RCC 7860 (cell line): ENCODE measurements at places on chromosomes 6 and 20.

- DNase-seq: no peak
Measured at GRCh38 chr20:45406260-45407066, 1.6 kb upstream of the DBNDD2 start.

DNA sequence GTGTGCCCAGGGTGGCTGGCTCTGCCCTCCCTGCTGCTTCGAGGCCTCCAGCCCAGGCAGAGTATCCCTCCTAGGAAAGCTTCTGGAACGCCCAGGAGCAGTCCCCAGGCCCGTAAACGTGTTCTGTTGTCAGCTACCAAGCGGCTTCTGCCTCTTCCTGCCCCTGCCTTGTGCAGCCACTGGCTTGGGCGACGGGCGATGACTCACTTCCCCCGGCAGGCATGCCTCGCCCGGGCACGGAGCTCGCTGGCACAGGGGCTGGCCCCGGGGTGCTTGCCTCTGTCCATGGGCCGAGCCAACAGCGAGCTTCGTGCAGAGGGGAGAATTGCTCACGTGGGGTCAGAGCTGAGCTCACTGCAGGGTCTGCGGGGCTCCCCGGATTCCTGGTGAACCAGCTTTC, 86.7 kb upstream of the THBS2 start:
- peak; percentile 42 for DNase-seq

GRCh38 chr20:18983796-18984195, 170.2 kb downstream of the SCP2D1 start:
- DNase-seq: no peak

DNA sequence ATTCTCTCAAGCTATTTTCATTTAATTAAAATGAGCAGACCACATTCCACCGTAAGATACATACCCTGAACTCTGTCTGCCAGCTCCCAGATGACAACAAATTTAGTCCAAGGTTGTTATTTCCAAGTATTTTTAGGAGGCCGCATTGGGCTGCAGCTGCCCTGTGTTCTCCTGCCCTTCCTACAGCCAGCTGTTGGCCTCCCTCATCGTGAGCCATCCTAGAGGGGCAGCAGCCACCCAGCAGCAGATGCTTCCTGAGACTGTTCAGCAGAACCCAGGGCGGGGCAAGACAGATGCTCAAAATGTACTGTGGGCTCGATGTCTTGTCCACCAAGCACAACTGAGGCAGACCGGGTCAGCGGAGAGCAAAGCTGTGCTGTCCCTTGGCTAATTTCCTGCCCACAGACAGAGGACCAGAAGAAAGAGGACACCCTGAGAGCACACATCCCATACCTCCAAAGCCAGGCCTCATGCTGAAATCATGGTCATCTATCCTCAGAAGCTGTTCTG, 16.4 kb downstream of the GABRR1 start:
- no peak for DNase-seq

- no peak for DNase-seq
Measured at GRCh38 chr6:111072801-111073360, 14.4 kb upstream of the SLC16A10 start.

DNA sequence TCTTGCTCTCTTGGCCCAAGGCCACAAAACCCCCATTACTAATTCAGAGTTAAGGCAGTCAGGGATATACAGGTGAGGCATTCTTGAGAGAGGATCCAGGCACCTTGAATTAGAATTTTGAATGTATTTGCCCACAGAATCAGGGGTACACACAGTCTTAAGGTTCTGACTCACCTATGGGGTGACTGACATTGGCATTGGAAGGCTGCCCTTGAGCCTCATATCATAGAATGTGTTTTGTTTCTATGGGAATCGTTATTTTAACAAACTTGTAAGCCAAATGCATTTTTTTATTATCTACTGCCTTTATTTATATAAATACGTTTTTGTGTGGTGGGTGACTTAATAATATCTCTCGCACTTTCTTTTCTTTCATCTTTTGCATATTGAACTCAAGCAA, 218.6 kb upstream of the CITED2 start:
- DNase-seq: no peak

DNA sequence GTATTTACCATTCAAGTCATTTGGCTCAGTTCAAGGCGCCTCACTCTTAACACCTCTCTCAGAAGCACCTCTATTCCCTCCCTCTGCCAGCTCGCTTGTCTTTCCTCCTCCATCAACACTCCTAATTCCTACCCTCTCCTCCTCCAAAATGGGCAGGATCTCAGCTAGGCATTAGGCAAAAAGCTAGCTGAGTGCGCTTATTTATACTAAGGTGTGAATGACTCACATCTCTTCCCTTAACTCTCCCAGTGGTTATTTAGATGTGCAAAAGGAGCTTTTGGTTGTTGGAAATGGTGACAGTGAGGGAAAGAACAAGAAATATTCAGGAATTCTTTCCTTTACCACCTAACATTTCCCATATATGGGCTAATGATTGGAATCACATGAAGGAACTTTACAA, 29.1 kb downstream of the PACSIN1 start:
- no peak for DNase-seq

- DNase-seq: peak; percentile 39
Measured at GRCh38 chr6:28489366-28490204, 26.0 kb downstream of the GPX6 start.

DNA sequence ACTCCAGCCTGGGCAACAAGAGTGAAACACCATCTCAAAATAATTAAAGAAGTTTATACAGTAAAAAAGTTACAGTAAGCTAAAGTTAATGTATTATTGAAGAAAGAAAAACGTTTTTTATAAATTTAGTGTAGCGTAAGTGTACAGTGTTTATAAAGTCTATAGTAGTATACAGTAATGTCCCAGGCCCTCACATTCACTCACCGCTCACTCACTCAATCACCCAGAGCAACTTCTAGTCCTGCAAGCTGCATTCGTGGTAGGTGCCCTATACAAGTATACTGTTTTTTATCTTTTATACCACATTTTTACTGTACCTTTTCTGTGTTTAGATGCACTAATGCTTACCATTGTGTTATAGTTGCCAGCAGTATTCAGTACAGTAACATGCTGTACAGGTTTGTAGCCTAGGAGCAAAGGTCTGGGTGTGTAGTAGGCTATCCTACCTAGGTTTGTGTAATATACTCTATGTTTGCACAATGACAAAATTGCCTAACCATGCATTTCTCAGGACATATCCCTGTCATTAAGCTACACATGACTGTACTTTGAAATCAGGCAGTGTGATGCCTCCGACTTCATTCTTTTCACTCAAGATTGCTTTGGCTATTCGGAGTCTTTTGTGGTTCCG, 16.7 kb downstream of the MGME1 start:
- no peak for DNase-seq

DNA sequence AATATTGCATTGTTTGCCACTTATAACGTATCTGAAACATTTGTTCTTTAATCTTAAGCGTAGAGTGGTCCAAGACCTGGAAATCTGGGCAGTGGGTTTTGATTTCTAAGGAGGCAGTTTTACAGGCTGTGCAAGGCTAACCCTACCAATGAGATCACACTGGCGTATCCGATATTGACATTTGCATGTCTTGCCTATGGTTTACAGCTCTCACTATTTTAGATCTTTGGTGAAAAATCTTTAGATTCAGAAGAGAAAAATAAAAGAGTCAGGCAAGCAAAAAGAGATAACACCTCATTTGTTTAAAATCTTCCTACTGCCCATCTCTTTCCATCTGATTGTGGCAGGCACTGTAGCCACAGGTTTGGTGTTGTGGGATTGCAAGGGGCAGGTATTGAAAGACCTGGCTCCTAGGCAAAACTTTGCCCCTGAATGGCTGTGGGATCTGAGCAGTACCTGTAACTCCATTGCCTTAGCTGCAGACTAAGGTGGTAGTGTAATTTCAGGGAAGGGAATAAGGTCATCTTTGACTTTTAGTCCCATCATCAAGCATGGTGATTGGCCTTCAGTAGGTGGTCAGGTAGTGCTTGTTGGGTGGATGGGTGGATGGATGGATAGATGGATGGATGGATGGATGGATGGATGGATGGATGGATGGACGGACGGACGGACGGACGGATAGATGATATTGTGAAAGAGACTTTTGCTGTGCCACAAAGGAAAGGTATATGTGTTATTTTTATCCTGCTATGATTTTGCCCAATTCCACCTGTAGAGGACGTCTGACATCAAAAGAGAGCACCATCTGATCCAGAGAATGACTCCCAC, 1.9 kb downstream of the TNFAIP3 start:
- DNase-seq: no peak

DNA sequence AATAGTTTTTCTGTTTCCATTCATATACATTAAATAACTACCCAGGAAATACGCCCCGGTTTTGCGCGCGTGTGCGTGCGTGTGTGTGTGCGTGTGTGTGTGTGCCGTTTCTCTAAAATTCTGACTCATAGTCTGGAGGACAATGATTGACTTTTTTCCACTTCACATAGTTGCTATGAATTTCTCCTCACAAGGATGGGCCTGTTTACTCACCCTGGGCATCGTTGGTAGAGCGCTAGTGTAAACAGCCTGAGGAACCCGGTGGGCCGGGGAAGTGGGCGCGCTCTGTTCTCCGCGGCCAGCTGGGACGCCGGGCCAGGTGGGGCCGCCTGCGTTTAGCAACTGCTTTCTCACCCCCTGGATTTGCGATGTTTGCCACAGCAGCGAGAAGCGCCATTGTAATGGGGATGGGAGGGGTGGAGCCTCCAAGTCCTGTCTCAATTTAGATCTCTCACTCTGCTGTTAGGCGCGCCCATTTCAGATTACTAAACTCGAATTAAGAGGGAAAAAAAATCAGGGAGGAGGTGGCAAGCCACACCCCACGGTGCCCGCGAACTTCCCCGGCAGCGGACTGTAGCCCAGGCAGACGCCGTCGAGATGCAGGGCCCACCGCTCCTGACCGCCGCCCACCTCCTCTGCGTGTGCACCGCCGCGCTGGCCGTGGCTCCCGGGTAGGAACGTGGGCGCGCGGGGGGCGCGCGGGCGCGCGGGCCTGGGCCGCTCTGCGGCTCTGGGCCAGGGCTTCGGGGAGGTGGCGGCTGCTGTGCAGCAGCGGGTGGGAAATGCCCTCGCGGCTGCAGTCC, at the start of gene CD109:
CD109 (plus strand) TSS at position 585 of the 803 bp plus-strand sequence; CDS start at position 598, 13 bp downstream.
- DNase-seq: peak; percentile 75

GRCh38 chr6:8315154-8315553, 120.2 kb downstream of the SLC35B3 start:
- no peak for DNase-seq

DNA sequence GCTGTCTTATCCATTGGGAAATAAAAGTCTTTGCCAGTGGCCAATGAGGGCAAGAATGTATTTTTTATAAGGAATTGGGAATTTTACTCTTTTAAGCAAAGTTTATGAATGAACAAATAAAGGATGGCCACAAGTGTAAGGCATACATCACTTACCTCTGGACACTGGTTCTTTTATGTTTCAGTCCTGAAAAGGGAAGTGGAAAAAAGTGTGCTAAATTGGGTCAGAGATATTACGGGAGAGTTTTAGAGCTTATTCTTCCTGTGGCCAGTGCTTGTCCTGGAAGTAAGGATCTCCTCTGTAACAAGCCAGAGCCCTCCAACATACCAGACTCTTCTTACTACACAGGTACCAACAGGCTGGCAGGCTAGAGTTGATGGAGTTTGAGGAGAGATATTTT, 22.5 kb upstream of the RIPK1 start:
- no peak for DNase-seq

DNA sequence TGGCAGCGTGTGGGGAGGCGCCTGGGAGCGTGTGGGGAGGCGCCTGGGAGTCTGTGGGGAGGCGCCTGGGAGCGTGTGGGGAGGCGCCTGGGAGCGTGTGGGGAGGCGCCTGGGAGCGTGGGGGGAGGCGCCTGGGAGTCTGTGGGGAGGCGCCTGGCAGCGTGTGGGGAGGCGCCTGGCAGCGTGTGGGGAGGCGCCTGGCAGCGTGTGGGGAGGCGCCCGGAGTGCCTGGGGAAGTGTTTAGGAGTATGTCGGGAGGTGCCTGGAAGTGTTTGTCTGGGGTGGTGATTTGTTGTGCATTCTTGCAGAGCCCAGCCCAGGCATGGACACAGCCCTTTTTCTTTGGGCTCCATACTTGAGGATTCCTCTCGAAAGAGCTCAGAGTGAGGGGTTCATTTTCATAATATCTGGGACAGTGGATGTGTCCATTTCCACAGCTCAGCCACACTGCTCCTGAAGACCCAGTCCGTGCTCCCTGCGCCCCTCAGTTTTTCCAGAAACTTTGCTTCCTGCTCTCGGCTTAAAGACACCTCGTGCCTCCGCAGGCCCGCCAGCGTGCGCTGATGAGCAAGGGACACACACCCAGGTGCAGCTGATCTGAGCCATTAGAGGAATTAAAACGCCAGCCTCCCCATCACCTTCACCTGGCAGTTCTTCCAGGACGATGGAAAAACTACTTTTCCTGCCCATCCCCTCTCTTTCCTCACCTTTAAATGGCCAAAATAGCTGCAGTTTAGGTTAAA, 172.2 kb upstream of the THBS2 start:
- DNase-seq: no peak

DNA sequence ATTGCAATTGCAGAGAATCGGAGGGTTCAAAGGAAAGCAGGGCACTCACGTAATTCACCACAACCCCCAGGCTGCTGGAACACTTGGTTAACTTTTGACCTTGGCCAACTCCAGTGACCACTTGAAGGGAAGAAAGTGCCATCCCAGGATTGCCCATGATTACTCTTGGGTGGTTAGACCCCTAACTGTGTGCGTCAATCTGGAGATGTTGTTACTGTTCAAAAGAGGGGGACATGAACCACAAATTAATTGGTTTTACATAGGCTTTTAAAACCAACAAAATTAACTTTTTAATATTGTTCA, 50.1 kb upstream of the NCOA3 start:
- DNase-seq: no peak

- no peak for DNase-seq
Measured at GRCh38 chr20:22836877-22837276, 198.2 kb upstream of the SSTR4 start.

- no peak for DNase-seq
Measured at GRCh38 chr20:11740975-11741374, 176.7 kb upstream of the BTBD3 start.

GRCh38 chr6:120590611-120591010, 743.7 kb downstream of the TBC1D32 start:
- DNase-seq: no peak

- no peak for DNase-seq
Measured at GRCh38 chr6:119894811-119895210, 545.2 kb upstream of the MAN1A1 start.

DNA sequence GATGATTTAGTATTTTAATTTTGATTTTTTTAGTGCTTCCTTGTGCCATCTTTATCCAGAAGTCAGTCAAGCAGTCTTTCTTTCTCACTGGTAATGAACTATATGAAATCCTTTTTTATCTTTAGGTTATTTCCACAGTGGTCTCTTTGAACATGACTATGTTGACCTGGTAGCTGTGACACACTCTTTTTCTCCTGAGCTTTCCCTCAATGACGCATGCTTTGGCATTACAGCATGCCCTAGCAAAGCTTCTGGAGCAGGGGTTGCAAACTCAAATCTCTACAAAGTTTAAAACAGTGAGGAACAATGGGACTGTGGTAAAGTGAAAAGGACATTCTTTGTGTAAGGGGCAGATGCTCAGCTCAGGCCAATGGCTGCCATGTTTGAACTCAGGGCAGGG, 4.5 kb upstream of the PLAGL1 start:
- peak; percentile 29 for DNase-seq

GRCh38 chr20:38880952-38881735, 45.1 kb upstream of the FAM83D start:
- DNase-seq: no peak

DNA sequence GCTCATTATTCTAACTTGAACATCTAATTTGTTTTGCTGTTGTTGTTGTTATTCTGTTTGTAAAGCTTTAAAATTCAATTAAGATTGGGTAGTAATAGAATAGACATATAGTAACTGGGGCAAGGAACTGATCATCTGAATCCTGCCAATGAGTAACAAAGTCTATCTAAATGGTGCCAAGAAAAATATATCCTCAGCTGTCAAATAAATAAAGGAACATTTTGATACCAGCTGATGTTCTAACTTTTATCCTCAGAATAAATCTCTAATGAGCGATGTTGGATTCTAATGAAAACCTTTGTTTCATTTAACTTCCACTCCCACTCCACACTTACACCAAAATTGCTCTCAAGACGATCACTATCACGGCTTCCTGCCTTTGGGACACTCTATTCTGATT, 210.9 kb downstream of the TINAG start:
- DNase-seq: no peak
